Renal cortex interstitium (tissue), 15 donors: ENCODE measurements at places on chromosomes 4 and X. TPM values are rescaled to one million over a fixed set of nuclear protein-coding genes. Genes with fewer than 3 reads are reported as not detected.
A peak's percentile ranks its signal among the peaks of the same experiment; 100 is the strongest.

SLC35A2 gene
- polyA plus RNA-seq: 33.6 TPM

MTTP gene
- polyA plus RNA-seq: 14.8 TPM

MRFAP1 gene
- 458 TPM for polyA plus RNA-seq

VSIG4 gene
- polyA plus RNA-seq: 8.1 TPM

TMPRSS11F gene
- polyA plus RNA-seq: not detected

L1CAM gene
- 35.2 TPM for polyA plus RNA-seq

SMIM31 gene
- polyA plus RNA-seq: 0.29 TPM

PTCHD1 gene
- 0.82 TPM for polyA plus RNA-seq

GABRE gene
- polyA plus RNA-seq: 13.9 TPM

NLGN4X gene
- 11.9 TPM for polyA plus RNA-seq

DCAF12L1 gene
- 6.4 TPM for polyA plus RNA-seq

BEX3 gene
- polyA plus RNA-seq: 586 TPM

CTAG1B gene
- not detected for polyA plus RNA-seq

DNA sequence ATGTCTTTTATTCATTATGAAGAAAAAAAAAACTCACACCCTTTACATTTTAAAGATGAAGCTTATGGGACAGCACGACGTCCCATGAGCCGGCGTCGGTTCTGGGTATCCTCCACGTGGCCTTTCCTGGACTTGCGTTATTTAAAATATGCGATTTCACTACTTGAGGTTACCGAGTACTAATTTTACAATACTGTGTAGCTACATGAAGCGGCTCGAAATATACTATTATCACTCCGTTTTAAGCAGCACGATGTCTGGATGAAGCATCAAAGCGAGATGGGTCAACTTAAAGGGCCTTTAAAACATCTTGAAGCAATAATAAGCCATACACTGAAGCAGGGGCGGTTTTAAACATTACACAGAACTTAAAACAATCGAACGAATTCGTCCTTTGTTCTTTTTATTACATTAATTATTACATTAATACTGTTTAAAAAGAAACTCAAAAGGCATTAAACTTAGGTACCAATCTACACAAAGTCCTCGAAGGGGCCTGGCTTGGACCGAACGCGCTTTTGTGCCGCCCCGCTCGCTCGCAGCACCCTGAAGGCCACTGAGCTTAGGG, 1.4 kb upstream of the KLF3 start:
- DNase-seq: no peak

DNA sequence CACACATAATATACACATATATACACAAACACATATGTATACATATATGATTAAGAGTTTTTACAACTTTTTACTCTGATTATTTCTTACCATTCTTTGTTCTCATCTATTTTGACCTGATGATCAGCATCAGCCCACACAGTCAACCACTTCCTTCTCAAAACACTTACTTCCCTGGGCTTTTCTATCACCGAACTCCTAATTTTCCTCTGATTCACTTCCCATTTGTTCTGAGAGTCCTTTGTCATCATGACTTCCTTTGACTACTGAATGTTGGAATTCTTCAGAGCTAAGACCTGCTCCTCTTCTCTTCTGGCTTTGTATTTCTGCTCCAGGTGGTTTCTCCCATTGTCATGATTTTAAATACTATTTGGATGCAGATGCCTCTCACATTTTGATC, 209.5 kb upstream of the AFF2 start:
- no peak for DNase-seq

DNA sequence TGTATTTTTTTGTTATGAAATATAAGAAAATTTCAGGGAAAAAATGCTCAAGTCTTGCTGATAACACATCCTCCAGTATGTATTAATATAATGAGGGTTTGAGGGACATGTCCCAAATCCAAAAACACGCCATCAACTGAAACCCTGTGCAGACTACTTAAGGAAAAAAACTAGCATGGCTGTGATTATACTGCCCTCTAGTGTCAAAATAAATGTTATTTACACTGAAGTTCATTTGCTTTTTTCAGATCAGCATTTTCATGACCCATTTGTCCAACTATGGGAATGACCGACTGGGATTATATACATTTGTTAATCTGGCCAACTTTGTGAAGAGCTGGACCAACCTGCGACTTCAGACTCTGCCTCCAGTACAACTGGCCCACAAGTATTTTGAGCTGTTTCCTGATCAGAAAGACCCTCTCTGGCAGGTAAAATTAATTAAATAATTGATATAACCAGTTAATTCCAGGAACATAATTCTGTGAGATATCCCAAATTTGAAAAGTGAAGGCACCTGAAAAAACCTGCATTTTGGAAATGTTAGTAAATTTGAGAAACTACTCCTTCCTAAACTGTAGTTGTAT, 128.5 kb downstream of the PRSS12 start:
- DNase-seq: peak; percentile 45

DNA sequence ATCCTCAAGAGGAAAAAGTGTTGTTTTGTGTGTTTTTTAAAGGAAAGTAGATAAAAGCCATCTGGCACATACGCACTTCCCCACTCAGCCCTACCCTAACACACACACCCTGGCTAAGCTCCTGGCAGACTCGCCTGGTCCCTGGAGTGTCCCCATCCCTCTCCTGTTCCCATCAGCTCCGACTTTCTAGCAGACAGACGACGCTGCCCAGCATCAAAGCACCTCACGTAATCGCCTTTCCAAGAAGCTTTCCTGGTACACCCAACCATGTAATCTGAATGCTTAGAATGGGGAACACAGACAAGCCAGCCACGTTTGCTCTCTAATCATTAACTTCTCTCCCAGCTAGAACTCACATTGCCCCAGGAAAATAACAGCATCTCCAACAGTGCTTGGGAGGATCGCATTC, 116.2 kb downstream of the AFAP1 start:
- DNase-seq: no peak

DNA sequence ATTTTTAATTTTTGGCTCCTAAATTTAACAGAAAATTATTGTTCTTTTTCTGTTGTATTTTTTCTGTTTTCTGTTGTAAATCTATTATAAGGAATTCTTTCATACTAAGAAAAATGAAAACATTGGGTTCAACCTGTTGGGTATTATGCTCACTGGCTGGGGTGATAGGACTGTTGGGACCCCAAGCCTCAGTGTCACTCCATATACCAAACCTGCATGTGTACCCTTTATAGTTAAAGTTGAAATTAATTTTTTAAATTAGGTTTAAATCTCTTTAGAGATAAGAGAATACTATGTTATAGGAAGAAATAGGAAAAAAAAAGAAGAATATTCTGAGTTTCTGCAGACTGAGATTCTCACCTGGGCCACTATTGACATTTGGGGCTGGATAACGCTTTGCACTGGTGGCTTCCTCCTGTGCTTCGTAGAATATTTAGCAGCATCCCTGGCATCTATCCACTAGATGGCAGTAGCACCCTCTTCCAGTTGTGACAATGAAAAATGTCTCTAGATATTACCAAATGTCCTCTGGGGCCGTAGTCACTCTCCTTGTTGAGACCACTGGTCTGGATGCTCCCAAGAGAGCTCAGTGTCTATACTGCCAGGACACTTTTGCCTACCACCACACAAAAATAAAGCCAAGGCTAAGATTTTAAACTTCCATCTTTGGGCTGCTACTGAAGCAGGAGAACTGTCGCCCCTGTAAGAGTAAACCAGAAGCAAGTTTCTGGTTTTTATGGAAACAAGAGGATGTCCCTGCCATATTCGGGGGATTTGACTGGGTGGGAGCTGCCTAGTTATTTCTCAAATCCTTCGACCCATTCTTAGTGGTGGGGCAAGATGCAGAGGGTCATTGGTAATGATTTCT, 22.4 kb upstream of the CLTRN start:
- no peak for DNase-seq

- DNase-seq: no peak
These were observed 23.8 kb upstream of the ADH7 start for GRCh38 chr4:99458911-99459447.

GRCh38 chr4:961351-962230, 11.8 kb downstream of the DGKQ start:
- no peak for DNase-seq

GRCh38 chr4:39846120-39846519, 131.6 kb downstream of the PDS5A start:
- no peak for DNase-seq

DNA sequence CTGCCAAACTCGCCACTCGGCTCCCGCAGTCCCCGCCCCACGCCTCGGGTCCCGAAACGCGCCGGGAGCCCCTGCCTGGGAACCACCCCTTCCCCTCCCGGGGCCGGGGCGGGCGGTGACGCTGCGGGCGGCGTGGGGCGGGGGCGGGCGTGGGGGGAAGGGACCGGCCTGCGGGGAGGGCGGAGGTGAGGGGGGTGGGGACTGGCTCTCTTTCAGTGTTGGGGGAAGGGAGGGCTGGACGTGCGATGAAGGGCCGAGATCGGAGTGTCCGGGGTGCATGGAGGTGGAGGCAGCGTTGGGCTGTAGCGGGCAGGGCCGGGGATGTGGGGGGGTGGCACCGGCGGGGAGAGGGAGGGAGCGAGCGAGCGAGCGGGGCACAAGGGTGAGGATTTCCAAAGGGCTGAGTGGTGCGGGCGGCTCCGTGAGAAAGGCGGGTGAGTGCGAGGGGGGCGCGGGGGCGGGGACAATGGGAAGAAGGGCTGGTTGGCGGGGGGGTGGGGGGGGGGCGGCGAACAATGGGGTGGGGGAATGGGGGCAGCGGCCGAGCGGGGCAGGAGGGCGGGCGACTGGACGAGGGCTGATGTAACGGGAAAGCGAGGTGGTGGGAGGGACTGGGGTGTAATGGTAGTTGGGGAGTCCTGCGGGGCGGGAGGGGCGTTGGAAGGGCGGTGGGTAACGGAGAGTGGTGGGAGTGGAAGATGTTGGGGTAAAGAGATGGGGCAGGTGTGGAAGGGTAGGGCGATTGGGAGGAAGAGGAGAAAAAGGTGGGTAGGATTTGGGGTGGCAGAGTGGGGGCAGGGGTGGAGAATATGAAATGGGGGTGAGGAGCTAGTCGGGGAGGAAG, 578 bp downstream of the DCUN1D4 start:
- no peak for DNase-seq

DNA sequence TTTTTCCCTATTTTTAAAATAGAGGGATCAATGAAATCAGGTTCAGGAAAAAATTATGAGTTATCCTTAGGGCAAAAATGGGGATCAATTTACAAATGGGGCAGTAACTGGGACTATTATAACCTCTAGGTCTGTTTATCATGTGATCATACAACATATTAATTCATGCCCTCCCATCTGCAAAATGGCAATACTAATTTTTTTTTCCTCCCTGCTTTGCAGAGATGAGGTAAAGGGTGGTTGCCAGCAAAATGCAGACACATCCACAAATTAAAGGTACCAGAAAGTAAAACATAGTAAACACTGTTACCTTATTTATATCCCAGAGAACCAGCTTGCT, 467 bp downstream of the HSD17B11 start:
- DNase-seq: no peak

DNA sequence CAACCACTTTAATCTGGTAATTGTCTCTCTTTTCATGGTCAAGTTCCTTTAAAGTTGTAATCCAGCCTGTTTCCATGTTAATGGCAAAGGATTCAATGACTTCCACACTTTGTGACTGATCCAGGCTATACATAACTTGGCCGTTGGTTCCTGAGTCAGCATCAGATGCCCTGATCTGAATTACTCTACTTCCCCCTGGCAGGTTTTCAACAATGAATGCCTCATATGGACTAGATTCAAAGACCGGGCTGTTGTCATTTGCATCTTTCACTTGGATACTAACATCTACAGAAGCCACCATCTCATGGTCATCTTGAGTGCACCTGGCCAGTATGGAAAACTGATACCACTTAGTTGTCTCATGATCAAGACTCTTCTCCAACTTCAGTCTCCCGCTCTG, 62.6 kb upstream of the MTNR1A start:
- no peak for DNase-seq

GRCh38 chr4:181008164-181008563, 1235.0 kb upstream of the TENM3 start:
- no peak for DNase-seq

- no peak for DNase-seq
These were observed 41.7 kb downstream of the RFC1 start for GRCh38 chr4:39324446-39324845.

GRCh38 chr4:78971776-78972175, 32.5 kb upstream of the PAQR3 start:
- DNase-seq: no peak

- DNase-seq: no peak
These were observed 133.3 kb downstream of the GATB start for GRCh38 chr4:151627491-151627890.

- DNase-seq: no peak
These were observed 2029.9 kb upstream of the AGA start for GRCh38 chr4:179472164-179472563.

DNA sequence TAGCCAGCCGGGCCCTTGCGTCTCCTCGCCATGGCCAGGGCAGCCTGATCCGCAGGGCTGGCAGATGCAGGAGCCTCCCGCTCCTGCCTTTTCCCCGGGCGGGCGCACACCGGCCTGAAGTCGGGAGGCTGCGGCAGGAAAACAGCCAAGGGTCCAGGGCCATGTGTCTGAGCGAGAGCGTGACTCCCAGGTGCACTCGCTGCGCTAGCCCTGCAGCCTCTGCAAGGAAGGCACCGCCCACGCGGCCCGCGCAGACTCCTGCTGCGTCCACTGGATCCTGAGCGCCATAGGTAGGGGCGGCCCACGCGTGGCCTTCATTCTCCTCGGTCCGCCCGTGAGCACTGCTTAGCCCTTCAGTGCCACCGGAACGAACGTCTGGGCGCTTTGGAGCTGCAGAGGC, 379.9 kb downstream of the TRAM1L1 start:
- no peak for DNase-seq

DNA sequence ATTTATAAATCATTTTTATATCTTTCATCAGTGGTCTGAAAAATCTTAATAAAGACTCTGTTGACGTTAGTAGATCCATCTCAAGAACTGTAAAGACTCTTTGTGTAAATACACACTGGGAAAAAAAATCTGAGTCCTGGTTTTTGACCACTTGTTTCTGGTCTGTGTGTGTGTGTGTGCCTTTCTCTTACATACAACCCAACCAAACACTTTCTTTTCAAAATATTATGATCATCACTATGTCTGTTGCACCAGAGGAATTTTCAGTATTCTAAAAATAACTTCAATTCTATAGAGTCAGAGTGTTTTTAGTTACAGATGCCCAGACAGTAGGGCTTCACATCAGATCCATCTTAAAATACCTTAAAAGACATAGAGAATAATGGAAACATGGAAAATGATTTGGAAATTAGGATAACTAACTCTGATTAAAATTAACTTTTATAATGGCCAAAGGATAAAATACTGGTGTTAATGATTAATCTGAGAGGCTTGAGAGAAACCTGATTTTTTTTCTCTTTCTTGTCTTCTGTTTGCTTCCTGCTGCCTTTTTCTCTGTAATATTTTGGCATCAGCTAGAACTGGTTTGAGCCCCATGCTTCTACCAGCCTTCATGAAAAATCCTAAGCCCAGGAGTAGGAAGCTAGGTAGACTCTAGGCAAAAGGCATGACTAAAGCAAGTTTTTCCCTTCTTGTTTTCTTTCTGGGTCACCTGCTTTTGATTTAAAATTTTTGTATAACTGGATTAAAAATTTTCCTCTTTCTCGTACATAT, 99.7 kb downstream of the ATXN3L start:
- DNase-seq: no peak
